Stromal cell of bone marrow (primary cell): ENCODE measurements at places on chromosomes 1 and 21.

GRCh38 chr1:157086299-157086698 lies 13.3 kb downstream of the ETV3L start:
- no peak for DNase-seq

DNA sequence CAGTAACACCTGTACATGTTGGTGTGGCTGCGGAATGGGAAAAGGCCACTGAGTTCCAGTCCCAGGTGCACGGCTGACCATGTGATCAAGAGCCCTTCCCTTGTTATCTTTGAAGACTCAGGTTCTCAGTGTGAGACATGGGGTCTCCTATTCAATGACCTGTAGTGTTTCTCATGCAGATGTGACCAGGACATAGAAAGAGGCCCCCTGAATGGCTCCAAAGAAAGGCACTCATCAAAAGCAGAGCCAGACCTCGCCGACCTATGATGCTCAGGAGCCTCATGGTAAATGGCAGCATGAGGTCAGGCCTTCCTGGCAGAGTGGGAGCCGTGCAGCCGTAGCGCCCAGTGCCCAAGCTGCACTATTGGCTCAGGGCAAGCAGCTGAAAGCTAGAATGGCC lies 42.3 kb upstream of the HAO2 start:
- no peak for DNase-seq

DNA sequence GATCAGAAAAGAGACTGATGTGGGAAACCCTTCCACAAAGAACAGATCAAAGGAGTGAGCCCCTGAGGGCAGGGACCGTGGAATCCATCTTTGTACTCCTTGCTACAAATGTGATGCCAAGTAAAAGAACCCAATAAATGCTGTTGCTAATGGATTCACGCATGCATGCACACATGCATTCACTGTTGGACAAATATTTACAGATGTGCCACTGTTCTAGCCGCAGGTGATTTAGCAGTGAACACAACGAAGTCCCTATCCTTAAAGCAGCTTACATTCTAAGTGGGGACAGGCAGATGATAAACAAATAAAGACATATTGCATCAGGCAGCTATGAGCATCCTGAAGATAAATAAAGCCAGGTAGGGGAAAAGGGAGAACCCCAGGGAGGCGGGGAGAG lies 67.8 kb downstream of the ITPKB start:
- DNase-seq, result no peak

- no peak for DNase-seq
These were observed 4.9 kb downstream of the PTPN7 start for GRCh38 chr1:202155478-202156021.

DNA sequence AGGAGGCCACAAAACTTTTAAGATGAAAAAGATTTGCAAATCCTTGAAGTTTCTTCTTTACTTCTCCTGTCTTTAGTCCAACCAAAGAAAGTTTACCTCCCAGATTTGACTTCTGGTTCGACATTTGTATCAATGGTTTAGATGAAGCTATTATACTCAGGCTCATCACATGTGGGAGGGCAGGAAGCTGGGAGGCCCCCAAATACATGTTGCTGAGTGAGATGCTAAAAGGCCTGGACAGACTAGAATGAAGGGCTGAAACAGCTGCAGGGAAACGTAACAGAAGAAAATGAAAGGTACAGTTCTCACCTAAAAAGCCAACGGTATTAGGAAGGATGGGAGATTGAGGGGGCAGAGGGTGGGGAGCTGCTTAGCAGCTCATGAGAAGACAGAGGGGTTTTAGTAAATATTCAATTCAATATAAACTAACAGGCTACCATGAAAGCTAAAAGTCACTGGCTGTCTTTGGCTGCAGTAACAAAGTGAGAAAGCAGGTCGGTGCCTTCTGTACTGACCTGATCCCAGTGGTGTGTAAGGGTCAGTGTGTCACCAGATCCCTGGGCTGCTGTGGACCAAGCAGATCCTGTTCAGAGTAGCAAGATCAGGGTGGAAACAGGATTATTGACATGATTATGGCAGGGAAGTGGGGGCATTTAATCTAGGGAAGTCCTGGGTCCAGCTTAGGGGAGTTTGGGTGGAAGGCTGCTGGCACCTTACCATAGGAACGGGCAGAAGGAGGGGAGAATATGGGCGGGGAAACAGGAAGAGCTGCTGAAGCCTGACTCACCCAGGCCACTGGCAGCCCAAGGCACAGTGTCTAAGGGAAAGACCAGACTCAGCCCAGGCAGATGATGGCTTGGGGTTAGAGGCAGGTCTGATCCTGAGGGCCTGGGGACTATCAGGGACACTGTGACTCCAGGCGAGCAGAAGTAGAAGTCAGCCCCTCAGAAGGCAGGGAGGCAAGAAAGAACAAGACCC lies 60.4 kb downstream of the KCNN3 start:
- peak; percentile 21 for DNase-seq

DNA sequence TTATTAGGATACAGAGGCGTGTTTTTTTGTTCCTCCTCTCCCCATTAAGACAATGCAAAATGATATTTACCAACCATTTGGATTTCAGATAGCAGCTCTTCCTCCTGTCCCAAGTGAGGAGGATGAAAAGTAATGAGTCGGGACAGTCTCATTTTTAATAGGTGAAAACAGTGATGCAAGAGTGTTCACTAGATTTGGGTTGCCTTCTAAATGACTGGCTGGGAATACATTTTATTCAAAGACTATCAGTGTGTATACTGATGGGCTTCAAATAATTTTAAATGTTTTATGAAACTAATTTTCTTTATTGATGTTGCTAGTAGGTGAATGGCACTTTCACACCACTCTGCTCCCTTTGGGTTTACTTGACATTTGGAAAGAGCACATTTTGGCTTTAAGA lies 2.1 kb downstream of the RCOR3 start:
- DNase-seq, result no peak

GRCh38 chr1:41475859-41476567 lies 8.5 kb downstream of the EDN2 start:
- DNase-seq, result no peak

GRCh38 chr1:108049178-108049819 lies 84.3 kb upstream of the VAV3 start:
- peak; percentile 46 for DNase-seq

GRCh38 chr1:5532811-5533210 lies 459.4 kb downstream of the NPHP4 start:
- DNase-seq, result no peak

GRCh38 chr1:89671775-89672488 lies 39.0 kb downstream of the LRRC8C start:
- no peak for DNase-seq

DNA sequence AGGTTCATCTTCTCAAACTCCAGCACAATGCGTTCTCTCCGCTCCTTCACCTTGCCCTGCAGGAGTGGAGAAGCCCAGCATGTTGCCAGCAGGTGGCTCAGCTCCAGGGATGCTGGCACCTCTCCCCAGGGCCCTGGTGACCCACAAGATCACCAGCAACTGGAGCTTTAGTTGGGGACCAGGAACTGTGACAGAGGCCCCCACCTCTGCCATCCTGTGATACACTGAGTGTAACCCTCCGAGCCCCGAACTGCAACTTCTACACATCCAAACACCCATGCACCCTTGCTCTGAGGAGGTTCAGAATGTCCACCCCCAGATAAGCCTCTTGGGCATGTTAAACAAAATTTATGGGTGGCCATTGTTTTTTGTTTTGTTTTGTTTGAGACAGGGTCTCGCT lies 4.5 kb upstream of the TRIM11 start:
- no peak for DNase-seq

GRCh38 chr21:44919111-44919912 lies 1.4 kb downstream of the ITGB2 start:
- no peak for DNase-seq

DNA sequence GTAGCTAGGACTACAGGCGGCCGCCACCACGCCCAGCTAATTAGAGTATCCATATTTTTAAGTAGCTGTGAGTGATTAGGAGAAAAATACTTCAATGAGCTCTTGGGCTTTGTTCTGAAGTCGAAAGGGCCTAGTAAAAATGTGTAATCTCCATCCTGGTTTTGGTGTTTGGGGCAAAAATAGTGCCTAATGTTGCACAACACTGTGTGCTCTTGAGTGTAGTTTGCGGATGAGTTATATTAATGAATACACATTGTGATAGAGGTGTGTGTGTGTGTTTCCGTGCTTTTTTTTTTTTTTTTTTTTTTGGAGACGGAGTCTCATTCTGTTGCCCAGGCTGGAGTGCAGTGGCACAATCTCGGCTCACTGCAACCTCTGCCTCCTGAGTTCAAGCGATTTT lies 6.3 kb upstream of the ARID1A start:
- no peak for DNase-seq

- DNase-seq, result no peak
These were observed 8.4 kb upstream of the DDAH1 start for GRCh38 chr1:85473390-85473789.

- DNase-seq, result no peak
These were observed 65.5 kb upstream of the WNT4 start for GRCh38 chr1:22208268-22208972.

- DNase-seq, result no peak
These were observed 31.2 kb downstream of the SLC19A1 start for GRCh38 chr21:45511007-45511406.

GRCh38 chr1:15279576-15280230 lies 32.7 kb downstream of the FHAD1 start:
- no peak for DNase-seq

DNA sequence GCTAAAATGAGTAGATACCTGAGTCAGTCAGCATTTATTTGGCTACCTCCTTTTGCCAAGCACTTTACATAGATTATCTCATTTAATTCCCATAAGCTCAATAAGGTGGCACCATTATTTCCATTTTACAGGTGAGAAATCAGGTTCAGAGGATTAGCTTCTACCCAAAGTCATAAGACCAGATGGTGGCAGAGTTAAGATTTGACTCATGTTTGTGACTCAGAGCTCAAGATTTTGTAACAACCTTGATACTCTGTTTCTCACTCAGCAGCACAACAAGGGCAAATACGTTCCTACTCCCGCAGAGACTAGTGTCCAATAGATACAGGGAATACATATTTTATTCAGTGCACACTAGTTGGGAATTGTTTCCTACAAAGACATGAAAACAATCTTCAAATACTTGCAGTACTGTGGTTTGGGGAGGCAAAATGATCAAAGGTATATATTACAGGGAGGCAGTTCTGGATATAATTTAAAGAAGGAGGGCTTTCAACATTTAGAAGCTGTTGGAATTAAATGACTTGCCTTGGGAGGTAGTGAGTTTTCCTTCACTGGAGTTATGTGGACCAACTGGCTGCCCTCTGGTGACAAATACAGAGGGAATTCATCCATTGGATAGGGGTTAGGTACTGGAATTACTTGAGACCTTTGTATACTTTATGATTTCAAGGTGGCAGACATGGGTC lies 3.6 kb downstream of the LEPR start:
- no peak for DNase-seq

GRCh38 chr1:57421806-57422205 lies 2.1 kb downstream of the DAB1 start:
- no peak for DNase-seq

GRCh38 chr1:26831546-26832248 lies 5.2 kb downstream of the ZDHHC18 start:
- no peak for DNase-seq

GRCh38 chr1:151370211-151370911 lies 2.1 kb downstream of the SELENBP1 start:
- no peak for DNase-seq

DNA sequence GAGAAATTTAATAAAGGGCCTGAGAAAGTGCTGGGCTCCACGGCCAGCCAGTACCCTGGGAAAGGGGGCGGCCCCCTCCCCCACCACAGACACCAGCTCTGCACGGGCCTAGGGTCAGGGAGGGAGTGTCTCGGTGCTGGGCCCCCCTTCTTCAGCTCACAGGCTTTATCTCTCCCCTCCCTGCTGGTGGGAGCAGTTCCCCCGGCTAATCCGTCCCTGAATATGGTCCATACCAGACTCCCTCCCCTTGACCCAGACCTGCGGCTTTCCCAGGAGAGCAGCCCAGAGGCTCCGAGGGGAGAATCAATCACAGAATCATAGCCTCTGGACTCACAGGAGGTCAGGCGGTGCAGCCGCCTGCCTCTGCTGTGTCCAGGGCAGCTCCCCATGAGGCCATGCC lies 26.0 kb upstream of the RSPO1 start:
- DNase-seq, result no peak

DNA sequence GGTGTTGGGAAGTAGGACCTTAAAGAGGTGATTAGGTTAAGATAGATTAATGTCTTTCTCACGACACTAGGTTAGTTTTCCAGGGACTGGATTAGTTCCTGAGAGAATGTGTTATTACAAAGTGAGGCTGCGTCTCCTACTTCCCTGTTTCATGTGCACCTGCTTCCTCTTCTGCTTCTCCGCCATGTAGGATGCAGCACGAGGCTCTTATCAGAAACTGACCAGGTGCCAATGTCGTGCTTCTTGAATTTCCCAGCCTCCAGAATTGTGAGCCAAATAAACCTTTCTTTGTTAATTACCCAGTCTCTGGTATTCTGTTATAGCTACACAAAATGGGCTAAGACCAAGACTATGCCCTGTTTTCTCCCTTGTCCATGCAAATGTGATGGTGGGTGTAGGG lies 152.2 kb upstream of the LMO4 start:
- no peak for DNase-seq

DNA sequence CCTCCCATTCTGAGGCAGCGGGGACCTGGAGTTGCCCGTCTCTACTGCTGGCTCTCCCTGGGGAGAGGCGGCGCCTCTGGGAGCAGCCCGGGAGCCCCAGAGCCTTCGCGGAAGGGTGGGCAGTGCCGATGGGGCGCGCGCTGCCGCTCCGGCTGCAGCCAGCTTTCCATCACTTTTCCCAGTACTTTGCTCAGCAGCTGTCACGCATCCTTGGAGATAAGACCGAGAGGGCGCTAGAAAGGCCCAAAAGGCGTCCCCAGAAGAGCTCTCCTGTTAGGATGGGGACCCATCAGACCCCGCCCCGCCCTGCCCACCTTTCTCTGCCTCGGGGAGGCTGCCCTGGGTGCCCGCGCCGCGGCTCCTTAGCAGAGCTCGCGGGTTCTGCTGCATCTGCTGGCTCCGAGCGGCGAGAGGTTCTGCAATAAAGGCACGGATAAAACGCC lies 534 bp downstream of the KCNH1 start:
- DNase-seq, result peak; percentile 4

DNA sequence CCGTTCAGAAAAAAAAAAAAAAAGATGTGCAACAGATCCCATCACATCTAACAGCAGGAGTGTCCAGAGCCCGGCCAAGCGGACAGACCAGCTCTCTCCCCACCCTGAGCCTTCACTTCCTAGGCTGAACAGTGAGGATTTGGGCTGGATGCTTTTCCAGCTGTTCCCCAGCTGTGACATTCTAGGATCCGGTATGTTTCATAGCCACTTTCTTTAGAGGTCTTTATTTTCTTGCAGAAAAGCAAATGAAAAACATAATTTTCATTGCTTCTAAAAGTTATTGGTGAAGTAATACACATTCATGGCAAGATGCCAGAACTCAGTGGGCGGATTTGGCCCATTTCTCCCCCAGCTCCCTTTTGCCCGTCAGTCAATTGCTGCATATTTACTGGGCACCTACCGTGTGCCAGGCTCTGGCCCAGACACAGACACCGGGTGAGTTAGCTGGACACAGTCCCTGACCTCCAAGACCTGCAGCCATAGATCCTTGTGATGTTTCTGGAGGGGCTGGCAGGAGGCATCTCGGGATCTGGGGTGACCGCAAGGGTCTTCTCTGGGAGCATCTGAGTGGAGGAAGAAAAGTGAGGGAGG lies 213.7 kb upstream of the VAMP3 start:
- no peak for DNase-seq
